ENCODE measurements at places on chromosomes 5 and 9. TPM values are rescaled to one million over a fixed set of nuclear protein-coding genes. Genes with fewer than 3 reads are reported as not detected.
A peak's percentile ranks its signal among the peaks of the same experiment; 100 is the strongest.

DNA sequence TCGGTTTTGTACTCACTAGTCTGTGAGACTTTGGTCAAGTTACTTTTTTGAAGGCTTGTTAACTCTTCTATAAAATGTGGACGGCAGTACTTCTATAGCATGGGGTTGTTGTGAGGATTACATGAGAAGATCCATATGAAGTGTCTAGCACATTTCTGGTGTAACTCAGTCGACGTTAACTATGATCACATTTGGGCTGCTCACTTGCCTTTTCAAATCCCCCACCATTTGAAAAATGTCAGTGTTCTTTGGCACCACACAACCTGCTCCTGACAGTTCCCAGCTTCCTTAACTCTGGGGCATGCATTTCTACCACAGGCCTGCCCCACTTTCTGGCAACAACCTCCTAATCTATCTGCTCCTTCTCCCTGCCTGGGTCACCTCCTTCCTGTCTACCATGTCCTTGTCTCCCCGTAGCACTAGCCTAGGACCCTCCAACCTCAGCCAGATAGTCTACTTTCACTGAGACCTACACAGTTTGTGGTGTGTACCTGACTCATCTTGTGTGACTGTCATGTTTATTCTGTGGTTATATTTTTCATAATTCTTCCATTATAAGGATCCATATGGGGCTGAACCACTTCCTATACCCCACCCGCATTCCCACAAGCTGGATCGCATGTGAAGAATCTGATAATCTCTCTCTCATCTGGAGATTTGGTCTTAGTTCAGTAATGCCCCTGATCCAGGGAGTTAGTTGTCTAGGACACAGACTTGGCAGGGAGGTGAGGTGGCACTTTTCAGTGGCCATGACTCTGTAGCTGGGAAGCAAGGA, 30.2 kb upstream of the BASP1 start:
- peaks cover 23% of the 10 kb centered on the region for H3K4me1 ChIP-seq
- no peak overlapping the region for H3K4me3 ChIP-seq
- no peak for DNase-seq
- no peaks in the 10 kb centered on the region for H3K27me3 ChIP-seq
- H3K27ac ChIP-seq = no peak overlapping the region

DNA sequence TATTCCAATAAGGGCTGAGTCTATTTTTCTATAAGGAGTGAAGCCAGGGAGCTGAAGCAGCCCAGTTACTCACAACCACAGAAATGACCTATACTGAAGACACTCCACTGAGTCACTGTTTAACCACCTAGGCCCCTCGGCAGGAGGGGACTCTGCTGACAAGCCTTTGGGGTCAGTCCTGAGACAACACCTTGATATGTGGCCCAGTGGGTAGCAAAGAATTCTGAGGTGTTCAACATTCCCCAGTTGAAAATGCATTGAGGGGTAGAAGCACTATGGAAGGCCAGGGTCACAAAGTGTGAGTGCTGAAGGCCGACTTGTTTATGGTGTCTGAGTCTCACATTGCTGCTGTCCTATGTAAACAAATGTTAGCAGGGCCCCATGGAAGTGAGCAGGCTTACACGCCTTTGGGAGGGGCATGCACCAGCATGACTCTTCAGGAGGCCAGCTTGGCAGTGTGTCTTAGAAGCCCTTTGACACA, 112.6 kb upstream of the NFIL3 start:
- H3K4me1 ChIP-seq = no peaks in the 10 kb centered on the region
- no peak for DNase-seq
- no peak overlapping the region for H3K27ac ChIP-seq

GRCh38 chr5:123813264-123813663, 301.3 kb downstream of the CSNK1G3 start:
- H3K27ac ChIP-seq = no peak overlapping the region
- H3K27me3 ChIP-seq = no peaks in the 10 kb centered on the region
- no peak overlapping the region for H3K4me3 ChIP-seq
- no peak for DNase-seq

- no peak overlapping the region for H3K4me3 ChIP-seq
- H3K36me3 ChIP-seq = no peaks in the 10 kb centered on the region
- DNase-seq = no peak
- H3K27ac ChIP-seq = no peak overlapping the region
Observed at GRCh38 chr5:1877103-1878049, 5.3 kb downstream of the IRX4 start.

DNA sequence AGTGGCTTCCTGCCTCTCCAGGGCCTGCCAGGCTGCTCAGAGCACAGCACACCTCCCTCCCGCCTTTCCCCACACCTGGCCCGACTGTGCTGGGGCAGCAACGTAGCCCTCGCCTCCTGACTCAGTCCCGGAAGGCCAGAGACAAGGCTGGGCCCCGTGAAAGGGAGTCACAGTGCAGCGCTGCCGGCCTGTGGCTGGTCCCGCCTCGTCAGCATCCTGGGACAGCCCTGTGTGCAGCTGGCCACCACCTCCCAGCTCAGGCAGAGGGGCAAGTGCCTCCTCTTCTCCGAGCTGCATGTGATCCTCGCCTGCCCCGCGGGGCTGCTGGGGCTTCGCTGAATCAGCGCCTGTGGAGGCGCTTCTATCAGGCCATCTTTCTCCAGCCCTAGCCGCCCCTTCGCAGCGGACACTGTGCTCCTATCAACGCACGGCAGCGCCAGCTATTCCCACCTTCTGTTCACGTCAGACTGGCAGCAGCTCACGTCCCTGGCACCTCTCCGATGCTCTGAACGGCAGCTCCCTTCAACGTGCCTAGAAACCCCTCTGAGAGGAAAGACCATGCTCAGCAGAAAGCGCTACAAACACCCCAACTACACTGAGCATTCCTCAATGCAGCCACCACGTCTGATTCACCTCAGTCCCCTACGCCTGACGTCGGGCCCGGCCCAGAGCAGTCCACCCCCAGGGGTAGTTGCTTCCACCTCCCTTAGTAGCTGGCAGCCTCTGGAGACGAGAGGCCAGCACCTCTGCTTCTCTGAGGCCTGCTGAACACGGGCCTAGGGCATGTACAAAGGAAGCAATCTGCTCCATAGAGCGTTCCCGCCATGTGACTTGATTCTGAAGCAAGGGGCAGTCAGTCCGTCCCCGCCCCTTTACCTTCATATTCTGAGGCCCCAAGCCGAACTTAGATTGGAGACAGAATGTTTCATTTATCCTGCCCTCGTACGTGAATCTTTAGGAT, 78.8 kb downstream of the GPR21 start:
- H3K27me3 ChIP-seq = no peaks in the 10 kb centered on the region
- H3K4me3 ChIP-seq = no peak overlapping the region
- no peak overlapping the region for H3K27ac ChIP-seq
- DNase-seq = no peak

- H3K4me1 ChIP-seq = no peaks in the 10 kb centered on the region
- no peaks in the 10 kb centered on the region for H3K27me3 ChIP-seq
- DNase-seq = peak; percentile 43
- H3K27ac ChIP-seq = no peak overlapping the region
Observed at GRCh38 chr9:108270051-108270450, 585.7 kb downstream of the ACTL7B start.

DNA sequence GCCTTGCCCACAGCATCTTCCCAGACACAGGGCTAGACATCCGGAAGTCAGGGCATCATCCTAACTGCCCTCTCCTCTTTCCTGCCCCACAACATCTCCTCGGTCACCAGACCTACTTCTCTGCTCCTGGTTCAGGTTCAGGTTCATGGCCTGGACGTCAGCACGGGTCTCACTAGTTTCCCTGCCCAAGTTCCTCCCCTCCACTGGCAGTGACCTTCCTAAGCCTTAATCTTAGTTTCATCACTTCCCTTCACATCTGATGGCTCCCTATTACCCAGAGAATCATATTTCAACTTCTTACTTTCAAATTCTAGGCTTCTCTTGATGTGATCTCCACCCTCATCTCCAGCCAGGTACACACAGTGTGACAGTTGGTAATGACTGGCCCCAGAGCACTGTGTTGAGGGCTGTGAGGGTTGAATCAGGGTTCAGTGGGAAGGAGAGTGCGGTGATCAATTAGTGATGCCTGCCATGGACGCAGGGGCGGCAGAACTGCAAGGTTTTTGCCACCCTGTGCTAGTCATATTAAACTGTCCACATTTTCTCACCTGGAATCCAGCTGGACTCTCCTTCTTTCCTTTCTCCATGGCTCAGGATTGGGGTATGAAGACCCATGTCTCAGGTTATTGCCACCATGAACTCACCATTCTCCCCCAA, 34.3 kb upstream of the CRB2 start:
- H3K27me3 ChIP-seq = no peaks in the 10 kb centered on the region
- no peak overlapping the region for H3K27ac ChIP-seq
- no peak overlapping the region for H3K4me3 ChIP-seq

Gene FLT4
- polyA plus RNA-seq = 50.9 TPM

Data from endothelial cell of umbilical vein (primary cell).